ENCODE measurements at places on chromosomes 1 and 21.

- DNase-seq: no peak
These were observed 11.0 kb downstream of the EGLN1 start for GRCh38 chr1:231411036-231411531.

DNA sequence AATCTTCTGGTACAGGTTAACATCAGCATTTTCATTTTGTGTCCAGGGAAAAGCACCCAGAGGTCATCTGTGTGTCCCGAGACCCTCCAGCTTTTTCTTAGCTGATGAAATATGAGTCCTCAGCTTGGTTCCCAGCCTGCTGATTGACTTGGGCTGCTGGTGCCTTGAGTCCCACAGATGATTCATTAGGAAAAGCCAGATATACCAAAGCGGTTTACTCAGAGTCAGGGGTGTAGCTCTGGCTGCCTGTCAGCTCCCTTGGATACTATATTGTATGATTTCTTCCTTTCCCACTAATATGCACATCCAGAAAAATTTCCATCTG is 43.7 kb upstream of the MAB21L3 start:
- DNase-seq: no peak

GRCh38 chr1:76274718-76275117 is 200.2 kb downstream of the ST6GALNAC3 start:
- no peak for DNase-seq

- no peak for DNase-seq
These were observed 35.7 kb upstream of the MAN1C1 start for GRCh38 chr1:25580927-25581326.

DNA sequence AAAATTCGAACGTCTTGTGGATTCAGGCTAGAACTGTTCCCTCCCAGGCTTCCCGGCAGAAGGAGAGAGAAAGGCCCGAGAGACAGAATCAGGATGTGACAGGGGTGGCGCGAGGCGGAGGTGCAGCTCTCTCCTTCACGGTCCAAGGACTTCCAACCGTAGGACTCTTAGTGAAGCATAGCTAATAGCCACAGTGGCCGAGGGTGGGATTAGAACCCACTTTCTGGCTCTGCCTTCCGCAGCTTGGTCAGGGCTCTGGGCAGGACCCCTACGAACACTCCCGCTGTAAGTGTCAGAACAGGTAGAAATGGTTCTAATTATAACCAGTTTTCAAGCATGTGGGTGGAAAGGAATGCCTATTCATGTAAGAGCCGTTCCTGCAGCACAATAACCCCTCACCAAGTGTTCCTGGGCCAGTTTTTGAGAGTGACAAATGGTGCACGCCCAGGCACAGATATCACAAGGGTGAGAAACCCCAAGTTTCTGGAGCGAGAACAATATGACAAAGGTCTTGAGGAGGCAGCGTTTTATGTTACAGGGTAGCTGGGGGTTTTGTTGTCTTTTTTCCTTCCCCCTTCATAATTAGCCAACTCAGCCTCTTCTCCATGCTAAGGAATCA is 86.4 kb downstream of the SYF2 start:
- DNase-seq: no peak

DNA sequence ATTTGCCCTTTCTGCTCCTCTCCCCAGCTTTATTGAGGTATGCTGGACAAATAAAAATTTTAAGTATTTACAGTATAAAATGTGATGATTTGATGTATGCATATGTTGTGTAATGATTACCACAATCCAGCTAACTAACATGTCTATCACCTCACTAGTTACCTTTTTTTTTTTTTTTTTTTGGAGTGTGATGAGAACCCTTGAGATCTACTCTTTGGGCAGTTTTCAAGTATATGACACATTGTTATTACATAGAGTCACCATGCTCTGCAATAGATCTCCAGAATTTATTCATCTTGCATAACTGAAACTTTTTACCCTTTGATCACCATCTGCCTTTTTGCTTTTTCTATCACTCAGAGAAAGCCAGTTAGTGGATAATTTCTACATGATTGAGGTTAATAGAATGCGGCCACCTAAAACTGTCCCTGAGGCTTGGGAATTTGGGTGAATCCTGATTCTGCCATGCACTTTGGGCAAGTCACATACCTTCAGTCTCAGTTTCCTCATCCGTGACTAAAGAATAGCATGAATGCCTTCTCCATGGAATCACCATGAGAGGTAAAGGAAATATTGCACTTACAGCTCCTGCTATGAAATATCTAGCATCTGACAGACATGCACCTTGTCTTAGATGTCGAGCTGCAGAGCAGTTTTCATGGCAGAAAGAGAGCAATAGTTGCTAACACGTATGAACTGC is 295.2 kb downstream of the DISC1 start:
- no peak for DNase-seq

DNA sequence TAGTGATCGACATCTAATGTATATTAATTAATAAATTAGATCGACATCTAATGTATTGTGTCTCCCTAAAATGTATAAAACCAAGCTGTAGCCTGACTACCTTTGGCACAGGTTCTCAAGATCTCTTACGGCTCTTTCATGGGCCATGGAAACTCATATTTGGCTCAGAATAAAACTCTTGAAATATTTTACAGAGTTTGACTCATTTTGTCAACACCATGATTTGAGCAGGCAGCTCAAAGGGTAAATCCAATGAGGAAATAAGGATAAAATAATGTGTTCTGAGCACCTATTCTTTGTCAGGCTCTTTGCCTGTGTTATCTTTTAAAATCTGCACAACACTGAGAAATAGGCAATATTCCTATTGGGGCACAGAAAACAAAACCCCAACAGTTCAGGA is 223.4 kb upstream of the DUSP10 start:
- DNase-seq: no peak

DNA sequence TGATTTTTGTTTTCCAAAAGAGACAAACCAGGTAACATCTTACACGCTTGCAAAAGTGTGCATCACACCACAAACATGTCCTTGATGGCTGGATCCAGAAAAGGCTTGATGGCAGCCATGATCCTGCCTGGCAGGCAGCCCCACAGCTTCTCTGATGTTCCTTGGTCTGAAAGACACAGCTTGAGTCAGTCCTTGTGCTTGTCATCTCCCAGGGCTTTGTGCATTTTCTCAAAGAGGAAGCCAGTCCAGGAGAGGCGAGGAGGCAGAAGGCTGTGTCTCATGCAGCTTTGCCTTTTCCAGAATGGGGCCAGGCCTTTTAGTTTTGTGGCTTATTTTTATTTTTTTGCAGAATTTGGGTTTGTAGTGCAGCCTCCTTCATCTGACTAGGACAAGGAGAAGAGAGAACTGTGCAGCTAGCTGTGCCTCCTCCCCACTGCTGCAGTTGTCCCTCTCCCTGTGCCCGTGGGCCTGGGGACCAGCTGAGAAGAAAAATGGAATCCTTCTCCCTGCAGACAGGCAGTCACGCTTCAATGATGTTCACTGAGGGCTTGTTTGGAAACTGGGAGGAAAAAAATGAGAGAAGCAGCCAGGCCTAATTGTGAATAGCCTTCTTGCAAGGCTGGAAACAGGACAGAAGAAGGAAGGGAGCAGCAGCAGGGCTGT is 7.4 kb downstream of the FNDC5 start:
- DNase-seq: no peak

GRCh38 chr1:8533907-8534306 is 216.0 kb downstream of the SLC45A1 start:
- DNase-seq: no peak

DNA sequence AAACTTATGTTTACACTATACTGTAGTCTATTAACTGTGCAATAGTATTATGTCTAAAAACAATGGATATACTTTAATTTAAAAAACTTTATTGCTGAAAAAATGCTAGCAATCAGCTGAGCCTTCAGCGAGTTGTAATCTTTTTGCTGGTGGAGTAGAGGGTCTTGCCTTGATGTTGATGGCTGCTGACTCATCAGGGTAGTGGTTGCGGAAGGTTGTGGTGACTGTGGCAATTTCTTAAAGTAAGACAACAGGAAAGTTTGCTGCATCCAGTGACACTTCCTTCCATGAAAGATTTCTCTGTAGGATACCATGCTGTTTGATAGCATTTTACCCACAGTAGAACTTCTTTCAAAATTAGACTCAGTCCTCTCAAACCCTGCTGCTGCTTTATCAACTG is 234.7 kb upstream of the CSF3R start:
- DNase-seq: no peak

- DNase-seq: no peak
These were observed 53.8 kb downstream of the PCNT start for GRCh38 chr21:46377789-46378188.

GRCh38 chr1:3331564-3331963 is 122.9 kb upstream of the ARHGEF16 start:
- DNase-seq: no peak

GRCh38 chr1:167198518-167199133 is 22.1 kb upstream of the POU2F1 start:
- DNase-seq: no peak

- DNase-seq: no peak
These were observed 195.7 kb upstream of the KIAA0040 start for GRCh38 chr1:175388285-175388684.

- DNase-seq: no peak
These were observed 15.4 kb downstream of the PKP1 start for GRCh38 chr1:201298396-201299381.

DNA sequence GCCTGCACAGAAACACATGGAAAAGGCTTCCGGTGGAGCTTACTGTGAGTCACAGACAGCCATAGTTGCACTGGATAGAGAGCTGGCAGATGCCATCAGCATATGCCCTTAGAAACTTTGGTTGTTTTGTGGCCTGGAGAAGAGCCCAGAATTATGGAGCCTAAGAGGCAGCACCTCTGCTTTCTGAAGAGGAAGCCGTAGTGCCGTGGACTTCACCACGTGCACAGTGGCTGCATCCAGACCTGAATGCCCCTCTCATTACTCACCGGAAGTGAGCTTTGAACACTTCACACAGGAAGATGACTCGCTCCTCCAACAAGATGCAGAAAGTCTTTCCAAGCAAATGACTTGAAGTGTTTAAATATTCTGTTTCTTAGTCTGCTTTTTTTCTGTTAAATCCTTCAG is 28.4 kb downstream of the JUN start:
- peak; percentile 44 for DNase-seq

DNA sequence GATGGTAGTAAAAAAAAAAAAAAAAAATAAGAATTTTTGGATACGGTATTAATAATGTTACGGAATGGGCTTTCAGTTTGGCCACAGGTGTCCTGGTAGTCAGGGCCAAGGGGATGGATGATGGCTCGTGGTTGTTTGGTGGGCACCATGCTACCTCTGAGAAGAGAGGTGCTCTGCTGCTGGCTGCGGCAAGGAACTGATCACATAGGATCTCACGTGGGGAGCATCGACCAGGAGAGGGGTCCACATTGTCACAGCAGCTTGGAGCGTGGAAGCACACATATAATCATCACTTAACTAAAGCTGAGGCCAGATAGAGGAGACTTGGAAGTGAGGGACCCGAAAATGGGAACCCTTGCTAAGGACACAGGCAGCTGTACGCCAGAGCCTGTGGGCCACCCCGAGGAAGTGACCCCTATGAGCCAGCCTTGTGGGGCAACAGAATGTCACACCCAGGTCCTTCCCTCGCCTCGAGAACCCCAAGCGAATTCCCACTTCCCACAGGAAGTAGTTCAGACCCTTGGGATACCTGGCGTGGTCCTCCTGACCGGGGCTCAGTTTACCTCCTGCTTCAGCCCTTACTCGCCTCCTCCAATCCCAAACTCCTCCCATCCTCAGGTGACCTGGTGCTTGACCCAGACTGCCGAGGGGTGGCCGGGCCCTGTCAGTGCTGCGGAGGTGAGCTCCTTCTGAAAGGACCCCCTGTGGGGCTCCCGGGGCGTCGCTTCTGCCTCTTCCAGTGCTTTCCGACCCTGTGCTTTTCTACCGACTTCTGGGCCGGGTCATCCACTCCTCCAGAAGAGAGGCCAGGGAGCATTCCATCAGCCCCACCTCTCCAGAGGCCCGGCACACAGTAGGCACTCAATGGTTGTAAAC is 222.0 kb downstream of the CAMTA1 start:
- DNase-seq: no peak

- DNase-seq: no peak
These were observed 77.2 kb upstream of the USH2A start for GRCh38 chr1:216500273-216500967.

GRCh38 chr1:68644504-68644903 is 147.6 kb upstream of the DEPDC1 start:
- DNase-seq: no peak

GRCh38 chr1:245441689-245442088 is 286.9 kb downstream of the KIF26B start:
- no peak for DNase-seq

DNA sequence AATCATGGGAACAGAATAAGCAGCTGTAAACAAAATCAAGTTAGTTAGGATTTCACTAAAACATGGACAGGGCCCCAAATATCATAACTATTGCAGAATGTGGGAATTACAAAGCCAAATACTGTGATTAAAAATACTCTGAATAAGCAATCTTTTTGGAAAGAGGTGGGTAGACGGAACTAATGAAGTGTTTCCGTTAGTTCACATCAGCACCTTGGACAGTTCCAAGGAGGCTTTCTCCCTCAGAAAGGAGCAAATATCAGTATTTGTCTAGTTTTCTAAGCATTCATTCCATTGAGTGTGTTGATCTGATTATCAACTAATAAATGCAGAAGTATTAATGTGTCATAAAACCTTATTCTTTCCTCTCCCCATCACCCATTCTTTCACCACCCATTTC is 97.4 kb downstream of the FAM78B start:
- no peak for DNase-seq

DNA sequence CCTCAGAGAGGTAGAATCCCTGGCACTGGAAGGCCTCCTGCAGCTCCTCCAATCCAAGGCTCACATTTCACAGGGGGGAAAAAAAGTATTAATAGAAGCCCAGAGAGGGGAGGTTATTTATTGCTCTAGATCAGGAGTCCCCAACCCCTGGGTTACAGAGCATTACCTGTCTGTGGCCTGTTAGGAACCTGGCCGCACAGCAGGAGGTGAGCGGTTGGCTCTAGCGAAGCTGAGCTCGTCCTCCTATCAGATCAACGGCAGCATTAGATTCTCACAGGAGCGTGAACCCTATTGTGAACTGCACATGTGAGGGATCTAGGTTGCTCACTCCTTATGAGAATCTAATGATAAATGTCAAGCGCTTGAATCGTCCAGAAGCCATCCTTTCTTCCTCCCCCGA is 46.8 kb upstream of the RCC2 start:
- DNase-seq: no peak

- DNase-seq: no peak
These were observed 25.7 kb downstream of the CRYAA start for GRCh38 chr21:43194303-43195120.

DNA sequence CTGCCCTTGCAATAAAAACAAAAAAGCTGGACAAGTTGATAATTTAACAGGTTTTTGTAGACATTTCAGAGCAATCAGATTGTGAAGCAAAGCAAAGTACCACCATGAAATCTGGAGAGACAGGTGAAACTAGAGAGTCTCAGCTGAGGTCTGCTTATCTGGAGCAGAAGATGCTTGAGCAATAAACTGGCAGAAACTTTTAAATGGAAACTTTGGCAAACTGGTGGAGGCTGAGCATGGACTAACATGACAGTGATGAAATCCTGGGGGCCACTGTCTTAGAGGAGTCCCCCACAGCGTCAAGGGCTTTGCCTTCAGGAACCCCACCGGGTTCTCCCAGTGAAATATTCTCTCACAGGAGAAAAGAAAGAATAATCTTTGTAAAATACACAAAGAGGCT is 416.3 kb upstream of the B3GALT2 start:
- DNase-seq: no peak

Measured in effector memory CD8-positive, alpha-beta T cell (primary cell).